ENCODE measurements at places on chromosomes 2 and 18.

DNA sequence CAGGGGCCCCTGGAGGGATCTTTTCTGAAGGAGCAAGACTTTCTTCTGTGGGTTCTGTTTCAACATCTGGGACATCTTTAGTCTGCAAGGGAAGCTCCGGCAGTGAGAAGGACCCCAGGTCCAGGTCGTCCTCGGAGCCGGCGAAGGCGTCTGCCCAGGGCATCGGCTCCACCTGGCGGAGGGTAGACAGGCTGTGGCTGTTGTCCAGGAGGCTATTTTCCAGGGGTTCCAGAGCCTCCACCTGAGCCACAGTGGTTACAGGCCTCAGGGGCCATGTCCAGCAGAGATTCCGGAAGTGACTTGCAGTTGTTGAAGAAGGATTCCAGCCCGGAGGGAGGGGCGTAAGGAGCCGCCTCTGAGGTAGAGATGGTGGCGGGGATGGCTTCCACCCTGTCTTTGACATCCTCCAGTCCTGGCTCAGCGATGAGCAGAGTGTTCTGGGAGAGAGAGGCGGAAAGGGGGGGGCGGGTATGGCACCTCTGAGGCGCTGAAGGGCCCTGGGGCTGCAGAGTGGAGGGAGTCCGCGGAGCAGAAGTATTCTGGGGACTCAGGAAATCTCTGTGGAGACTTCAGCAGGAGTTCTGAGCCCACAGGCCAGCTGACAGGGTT lies 891.3 kb upstream of the LRRTM1 start:
- no peak for DNase-seq

DNA sequence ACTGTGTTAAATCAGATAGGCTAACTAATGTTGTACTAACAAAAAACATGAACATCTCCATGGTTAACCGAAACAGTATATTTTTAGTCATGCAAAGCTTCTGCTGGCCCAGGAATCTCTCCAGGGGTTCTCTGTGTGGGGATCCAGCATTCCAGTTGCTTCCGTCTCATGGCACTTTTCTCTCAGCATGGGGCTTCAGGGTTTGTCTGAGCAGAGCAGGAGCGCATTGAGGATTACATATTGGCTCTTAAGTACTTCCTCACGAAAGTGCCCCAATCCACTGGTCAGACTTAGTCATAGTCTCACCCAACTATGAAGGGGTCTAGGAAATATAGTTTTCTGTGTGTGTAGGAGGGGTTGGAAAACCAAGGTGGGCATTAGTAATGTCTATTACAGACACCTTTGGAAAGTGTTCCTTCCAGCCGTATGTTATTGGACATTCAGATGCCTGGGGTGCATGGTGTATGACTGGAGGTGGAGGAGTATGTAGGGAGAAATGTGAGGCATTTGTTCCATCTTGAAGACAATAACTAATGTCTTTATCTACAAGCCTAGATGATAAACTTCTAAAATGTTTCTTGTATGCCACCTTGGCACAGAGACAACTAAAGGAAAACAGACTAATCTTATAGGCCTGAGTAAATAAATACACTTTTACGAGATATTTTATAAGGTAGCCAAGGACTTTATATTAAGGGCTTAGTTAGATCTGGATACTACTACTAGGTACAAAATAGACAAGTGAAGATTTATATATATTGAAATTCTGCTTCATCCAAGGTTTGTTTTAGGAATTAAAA lies 123.8 kb upstream of the ZEB2 start:
- DNase-seq, result peak; percentile 23

GRCh38 chr18:50218432-50219197 lies 23.7 kb upstream of the MYO5B start:
- DNase-seq, result peak; percentile 22

GRCh38 chr2:16321872-16322271 lies 343.8 kb downstream of the CYRIA start:
- no peak for DNase-seq

GRCh38 chr2:158269143-158269542 lies 167.5 kb downstream of the UPP2 start:
- DNase-seq, result no peak

DNA sequence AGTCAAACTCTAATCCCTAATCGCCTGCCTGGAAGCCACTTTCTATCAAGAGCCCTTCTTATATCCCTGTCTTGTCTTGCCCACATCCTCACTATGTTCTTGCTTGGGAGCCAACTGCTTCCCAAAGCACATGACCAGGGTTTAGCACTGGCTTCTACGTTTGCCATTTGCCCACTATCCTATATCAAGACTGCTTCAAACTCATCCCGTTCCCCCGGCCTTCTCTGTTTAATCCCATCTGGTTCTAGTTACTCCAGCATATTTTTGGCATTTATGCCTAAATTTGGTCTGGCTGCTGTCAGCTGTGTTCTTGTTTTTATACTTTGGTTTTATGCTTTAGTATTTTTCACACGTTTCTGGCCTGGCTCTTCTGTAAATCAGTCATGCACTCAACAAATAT lies 40.2 kb downstream of the POLR1A start:
- DNase-seq, result no peak

GRCh38 chr2:46555011-46555410 lies 75.6 kb downstream of the TMEM247 start:
- DNase-seq, result no peak

- DNase-seq, result peak; percentile 82
Measured at GRCh38 chr2:209960676-209961630, 41.5 kb upstream of the RPE start.

- peak; percentile 53 for DNase-seq
Measured at GRCh38 chr18:22705328-22705727, 227.8 kb upstream of the RBBP8 start.

DNA sequence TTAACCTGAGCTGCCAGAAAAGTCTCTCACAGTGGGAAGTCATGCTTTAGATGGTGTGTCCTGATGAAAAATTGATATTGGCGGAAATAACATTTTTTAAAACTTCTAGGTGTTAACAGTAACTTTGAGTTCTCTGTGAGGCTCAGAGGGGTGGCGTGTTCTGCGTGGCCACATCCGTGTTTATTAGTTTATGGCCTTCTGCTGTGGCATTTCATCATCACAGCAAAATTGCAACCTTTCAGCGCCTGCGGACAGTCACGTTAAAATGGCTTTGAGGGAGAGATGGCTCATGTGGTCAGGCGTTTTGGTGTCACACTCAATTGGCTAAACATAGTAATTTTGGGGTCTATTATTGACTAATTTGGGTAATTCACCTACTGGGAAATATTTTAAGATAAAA lies 42.4 kb downstream of the KLHL29 start:
- DNase-seq, result no peak

- DNase-seq, result no peak
Measured at GRCh38 chr2:719734-720133, 42.5 kb upstream of the TMEM18 start.
